Gastroesophageal sphincter (tissue), 4 donors: ENCODE measurements at places on chromosomes 7 and 10.

DNA sequence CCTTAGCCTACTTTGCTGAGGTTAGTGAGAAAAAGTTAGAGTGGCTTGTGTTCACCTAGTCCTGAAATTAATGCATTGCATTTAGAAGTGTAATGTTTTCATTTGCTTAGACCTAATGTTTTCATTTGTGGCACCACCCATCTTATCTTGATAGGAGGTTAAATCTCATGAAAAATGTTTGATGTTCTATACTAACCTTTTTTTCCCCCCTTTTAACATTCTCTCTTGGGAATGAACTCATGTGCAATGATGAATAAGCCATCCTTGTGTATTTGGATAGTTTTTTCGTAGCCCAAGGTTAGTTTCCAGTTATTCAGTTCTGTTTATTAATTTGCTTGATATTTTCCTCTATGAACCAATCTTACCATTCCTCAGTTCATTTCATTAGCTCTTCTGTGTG is 2.8 kb downstream of the FHIP2A start:
- ATAC-seq = no peak

GRCh38 chr10:23198610-23198939 is 6.5 kb downstream of the PTF1A start:
- no peak for ATAC-seq

GRCh38 chr7:96989241-96989858 is 16.0 kb upstream of the DLX6 start:
- no peak for ATAC-seq

GRCh38 chr10:110118891-110119621 is 88.3 kb upstream of the MXI1 start:
- no peak for ATAC-seq

DNA sequence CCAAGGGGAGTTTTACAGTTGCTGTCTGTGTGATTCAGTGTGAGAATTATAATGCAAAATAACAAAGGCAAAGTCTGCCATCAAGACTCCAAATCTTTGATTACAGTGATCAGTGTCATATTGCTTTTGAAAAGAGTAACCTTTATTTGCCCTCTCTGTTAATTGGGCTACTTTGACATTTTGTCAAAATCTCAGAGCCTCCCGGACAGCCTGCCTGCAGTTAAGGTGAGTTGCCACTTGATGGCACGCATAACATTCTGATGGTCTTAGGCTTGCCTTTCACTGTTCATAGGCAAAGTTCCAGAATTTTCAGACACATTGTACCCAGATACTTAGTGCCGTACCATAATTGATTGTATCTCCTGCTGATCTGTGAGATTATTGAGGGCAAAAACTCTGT is 253.5 kb downstream of the ABCA13 start:
- ATAC-seq = no peak

GRCh38 chr10:79367426-79368189 is 20.3 kb downstream of the PPIF start:
- no peak for ATAC-seq

DNA sequence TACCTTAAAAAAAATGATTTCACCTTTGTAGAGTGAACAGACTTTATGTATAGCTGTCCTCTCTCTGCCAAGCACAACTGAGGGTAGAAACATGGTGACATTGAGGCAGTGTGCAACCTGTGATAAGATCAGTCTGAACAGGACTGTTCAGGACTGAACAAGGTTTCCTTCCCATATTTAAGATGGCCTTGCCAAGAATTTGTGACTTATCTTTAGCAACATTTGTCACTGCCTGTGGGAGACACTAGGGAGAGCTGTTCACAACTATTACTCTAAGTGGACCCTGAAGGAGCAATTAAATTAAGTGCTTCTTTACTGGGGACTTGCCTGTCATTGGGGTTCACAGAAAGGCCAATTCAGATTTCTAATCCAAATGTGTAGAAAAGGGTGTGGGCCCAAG is 6.7 kb downstream of the OR13A1 start:
- ATAC-seq = no peak

- ATAC-seq = peak; percentile 14
Measured at GRCh38 chr7:73828107-73828803, 2.5 kb upstream of the CLDN4 start.

DNA sequence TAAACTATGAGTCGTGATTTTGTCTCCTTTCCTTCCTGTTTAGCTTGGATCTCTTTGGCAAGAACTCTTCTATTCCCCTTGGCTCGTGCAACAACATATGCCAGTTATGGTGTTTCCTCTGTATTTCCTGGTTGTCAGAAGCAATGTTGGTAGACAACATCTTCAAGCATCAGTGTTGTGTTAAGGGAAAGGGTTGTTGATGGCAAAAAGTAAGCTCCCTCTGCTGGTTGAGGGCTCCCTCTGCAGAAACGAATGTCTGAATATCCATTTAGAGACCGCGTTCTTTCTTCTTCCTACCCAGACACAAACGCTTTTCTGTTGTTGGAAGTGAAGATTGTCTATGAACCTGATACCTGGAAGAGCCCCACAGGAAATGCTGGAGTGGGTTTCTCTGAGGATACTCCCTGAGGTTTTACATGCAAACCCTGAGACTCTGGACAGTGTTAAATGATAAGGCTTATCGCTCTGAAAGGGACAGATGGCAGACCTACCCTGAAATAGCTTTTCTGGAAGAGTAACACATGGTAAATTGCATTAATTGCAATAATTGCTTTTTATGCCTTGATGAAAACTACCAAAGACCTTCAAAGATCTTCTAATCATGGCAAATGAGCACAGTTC is 23.5 kb upstream of the C1QL3 start:
- ATAC-seq = no peak

DNA sequence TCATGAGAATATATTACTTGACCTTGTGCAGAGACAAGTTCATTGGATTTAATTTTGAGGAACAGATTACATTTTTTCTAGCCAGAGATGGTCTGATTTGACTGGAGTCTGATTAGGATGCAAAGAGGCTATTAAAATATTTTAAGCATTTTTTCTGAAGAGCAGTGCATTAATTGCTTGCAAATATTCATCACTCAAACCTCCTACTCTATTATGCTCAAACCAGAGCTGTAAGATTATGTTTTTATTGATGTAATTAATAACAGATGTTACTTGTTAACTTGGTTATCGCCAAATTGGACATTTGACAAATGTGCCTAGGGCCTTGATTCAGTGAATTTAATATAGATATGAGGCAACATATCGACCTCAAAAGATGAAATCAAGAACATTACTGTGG is 160.9 kb upstream of the SLC13A1 start:
- no peak for ATAC-seq

- ATAC-seq = no peak
Measured at GRCh38 chr7:3042861-3043489, 692 bp downstream of the CARD11 start.

DNA sequence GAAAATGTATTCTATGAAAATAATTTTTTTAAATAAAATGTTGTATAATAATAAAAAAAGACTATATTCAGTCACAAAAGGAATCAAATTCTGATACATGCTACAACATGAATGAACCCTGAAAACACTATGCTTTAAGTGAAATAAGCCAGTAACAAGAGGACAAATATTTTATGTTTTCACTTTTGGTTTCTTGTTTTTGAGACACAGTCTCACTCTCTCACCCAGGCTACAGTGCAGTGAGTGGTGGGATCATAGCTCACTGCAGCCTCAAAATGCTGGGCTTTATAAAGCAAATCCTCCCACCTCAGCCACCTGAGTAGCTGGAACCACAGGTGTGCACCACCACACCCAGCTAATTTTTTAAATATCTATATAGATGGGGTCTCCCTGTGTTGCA is 64.2 kb downstream of the CNOT4 start:
- no peak for ATAC-seq

GRCh38 chr7:7913504-7913903 is 55.1 kb upstream of the GLCCI1 start:
- no peak for ATAC-seq

DNA sequence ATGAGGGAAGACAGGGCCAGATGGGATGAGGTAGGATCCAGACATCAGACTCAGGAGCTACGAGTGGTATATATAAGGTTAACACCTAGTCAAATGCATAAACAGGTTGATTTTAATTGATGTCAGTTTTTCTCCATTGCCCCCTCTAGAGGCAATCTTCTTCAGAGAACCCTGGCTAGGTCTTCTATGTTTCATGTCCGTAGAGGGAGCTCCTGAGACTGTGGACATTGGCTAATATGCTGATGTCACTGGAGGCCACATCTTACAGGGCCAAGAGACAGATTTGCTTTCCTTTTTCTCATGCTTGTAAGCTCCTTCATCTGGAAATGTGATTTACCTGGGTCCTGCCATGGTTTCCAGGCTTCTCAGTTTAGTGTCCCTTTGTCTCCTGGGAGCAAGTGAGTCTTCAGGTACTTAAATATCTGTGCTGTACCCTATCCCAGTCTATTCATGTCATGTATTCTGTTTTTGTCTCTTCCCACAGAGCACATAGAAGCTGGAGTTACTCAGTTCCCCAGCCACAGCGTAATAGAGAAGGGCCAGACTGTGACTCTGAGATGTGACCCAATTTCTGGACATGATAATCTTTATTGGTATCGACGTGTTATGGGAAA is 161.6 kb upstream of the PRSS1 start:
- no peak for ATAC-seq

GRCh38 chr7:153475239-153475638 is 577.0 kb upstream of the DPP6 start:
- no peak for ATAC-seq

DNA sequence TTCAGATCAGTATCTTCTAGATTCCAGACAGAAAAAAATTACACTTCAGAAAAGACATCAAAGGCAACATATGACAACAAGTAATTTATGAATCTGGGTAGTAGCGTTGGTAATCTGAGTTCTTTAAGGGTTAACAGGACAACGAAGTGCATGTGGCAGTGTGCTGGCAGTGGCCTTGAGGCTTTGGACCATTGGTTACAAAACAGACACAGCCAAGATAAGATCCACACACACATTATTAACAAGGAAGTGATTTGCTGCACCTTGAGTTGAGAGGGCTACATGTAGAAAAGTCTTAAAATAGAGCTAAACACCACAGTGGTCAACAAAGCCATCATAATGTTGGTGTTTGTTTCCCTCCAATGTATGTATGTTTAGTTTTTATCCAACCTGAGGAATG is 40.6 kb downstream of the AKR1D1 start:
- ATAC-seq = no peak
